ENCODE measurements at places on chromosomes 16 and 17.
A peak's percentile ranks its signal among the peaks of the same experiment; 100 is the strongest.

DNA sequence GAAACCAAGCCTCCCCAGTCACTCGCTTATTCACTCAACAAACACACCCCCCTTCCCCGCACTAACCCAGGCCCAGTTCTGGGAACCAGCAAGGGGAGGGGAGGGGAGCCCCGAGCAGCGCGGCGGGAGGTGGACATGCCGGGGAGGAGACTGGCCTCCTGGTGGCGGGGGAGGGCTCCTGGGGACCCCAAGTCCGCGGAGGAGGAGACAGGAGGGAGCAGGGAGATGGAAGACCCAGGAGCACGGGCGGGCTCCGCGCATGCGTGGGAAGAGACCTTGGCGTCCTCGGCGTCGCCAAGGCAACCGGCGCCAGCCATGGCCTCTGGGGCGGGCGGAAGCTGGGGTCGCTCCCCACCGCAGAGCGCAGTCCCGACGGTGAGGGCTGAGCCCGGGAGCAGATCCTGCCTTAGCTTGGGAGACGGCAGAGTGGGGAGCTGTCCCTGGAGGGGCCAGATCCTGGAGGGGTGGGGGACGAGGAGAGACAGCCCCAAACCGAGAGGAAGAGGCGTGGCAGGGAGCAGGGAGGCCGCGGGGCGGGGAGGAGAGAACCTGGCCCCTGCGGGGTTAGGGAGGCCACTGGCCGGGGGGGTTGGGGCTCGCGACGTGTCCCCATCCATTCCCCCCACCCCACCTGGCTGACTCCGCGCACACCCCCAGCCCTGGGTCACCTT, at the start of gene PRR29:
Gene PRR29 (plus strand): TSS at position 302 of the 671 bp plus-strand sequence. CDS start 14 bp downstream, at position 316.
- DNase-seq: peak; percentile 66

DNA sequence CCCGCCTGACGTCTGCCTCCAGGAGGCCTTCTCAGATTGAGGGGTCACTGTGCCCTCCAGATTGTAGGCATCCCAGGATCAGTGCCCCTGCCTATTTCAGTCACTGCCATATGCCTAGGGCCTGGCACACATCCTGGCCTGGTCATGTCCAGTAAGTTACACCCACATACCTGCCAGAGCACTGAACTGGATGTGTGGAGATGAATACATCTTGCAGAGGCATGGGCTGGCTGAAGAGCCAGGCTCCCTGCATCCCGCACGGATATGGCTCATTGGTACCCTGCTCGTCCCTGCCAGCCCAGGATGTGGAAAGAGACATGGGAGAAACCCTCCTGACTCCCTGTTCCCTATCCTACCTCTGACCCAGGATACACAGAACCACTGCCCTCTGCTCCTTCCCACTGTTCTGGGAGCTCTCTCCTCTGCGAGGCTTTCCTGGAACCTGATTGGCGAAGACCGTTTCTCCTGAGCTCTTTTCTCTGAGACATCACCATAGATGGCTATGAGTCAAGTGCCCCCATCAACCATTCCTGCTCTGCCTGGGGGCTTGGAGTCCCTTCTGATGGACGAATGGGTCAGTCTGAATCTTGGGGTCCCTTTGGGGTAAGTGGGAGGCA, 40.0 kb upstream of the TAC4 start:
- DNase-seq: no peak

GRCh38 chr16:667780-668518, at the start of gene RHOT2:
RHOT2 (plus strand) TSS chr16:668132; CDS start chr16:668200, 68 bp downstream.
- peak; percentile 88 for DNase-seq

DNA sequence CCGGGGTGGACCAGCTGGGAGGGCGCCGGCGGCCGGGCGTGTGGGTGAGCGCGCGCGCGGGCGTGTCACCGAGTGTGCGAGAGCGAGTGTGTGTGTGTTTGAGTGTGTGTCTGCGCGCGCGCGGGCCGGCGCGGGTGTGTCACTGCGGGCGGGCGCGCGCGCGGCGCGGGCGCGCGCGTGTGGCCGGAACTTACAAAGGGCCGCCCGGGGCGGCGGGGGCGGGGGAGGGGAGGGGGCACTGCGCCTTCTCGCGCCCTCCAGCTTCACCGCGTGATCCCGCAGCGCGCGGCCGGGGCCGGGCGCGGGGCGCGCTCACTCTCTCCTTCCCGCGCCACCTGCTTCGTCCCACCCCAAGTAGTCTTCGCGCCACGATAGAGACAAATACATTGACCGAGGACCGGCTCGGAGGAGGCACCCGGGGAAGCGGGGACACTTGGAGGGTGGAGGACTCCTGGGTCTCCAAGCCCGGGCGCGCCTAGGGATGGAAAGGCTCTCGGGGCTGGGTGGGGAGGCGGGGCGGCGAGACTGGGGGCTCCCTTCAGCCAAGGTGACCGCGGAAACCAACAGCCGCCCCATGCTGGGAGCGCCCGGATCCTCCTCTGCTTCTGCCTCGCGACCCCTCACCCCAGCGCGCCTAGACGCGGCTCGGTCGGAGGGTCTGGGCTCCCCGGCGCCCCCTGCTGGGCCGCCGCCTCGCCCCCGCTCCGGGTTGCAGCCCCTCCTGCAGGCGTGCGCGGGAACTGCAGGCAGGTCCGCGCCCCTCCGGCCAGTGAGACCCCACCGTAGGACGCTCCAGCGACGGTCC, at the start of gene SRCIN1:
Gene SRCIN1 (minus strand): TSS at position 112 of the 805 bp plus-strand sequence. CDS start 247 bp downstream, outside the sequence.
- no peak for DNase-seq

DNA sequence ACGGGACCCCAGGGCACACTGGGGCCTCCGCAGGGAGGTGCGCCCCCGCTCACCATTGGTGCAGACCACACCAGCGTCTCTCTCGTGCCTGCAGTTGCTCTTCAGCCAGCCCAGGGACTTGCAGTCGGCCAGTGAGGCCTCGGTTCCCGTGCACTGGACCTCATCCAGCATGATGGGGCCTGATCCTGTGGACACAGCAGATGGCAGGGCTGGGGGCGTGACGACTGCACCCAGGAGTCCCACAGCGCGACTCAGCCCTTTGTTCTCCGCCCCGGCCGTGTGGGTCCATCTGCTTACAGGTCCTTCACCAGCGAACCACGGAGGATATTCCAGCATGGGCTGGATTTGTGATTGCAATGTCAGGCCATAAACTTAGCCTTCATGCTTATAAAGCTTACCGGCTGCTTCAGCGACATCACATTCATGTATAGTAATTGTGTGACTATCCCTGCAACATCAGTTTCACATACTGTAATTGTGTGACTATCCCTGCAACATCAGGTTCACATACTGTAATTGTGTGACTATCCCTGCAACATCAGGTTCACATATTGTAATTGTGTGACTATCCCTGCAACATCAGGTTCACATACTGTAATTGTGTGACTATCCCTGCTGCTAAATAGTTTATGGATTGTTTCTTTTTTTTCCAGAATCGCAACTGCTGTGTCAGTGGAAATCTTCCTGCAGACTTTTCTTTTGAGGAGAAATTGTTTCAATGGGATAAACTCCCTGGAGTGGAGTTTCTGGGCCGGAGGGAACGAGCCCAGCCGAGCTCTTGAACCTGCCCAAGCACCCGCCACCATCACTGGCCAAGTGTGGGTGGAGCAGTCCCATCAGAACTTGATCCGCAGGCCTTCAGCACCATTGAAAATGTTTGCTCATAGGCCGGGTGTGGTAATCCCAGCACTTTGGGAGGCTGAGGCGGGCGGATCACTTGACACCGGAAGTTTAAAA, 4.8 kb downstream of the LGALS3BP start:
- DNase-seq: no peak

DNA sequence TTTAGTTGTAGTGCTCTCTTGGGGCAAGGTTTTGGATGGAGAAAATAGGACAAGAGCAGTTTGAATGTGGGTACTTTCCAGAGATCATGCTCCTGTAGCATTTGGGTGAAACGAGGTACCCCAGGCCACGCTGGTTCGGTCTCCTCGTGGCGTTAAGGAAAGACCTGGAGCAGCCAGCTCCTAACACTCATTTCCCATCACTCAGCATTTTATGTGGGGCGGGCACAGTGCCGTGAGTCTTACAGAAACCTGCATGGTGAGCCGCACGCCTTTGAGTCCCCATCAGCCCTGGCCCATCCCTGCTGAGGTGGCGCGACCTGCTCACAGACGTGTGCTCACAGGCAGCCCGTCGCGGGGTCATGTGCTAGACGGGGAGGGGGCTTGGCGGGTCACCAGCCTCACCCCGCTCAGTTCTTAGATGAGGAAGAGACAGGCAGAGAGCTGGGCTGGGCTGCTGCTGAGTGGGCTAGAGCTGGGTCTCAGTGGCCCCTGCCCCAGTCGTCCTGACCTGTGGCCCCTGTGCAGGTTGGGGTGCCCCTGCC, 37.3 kb downstream of the TBCD start:
- DNase-seq: no peak

Measured in M059J (cell line).